ENCODE measurements at places on chromosomes 3 and 15.

GRCh38 chr15:67076147-67076843, 10.9 kb downstream of the SMAD3 start:
- no peak for DNase-seq

DNA sequence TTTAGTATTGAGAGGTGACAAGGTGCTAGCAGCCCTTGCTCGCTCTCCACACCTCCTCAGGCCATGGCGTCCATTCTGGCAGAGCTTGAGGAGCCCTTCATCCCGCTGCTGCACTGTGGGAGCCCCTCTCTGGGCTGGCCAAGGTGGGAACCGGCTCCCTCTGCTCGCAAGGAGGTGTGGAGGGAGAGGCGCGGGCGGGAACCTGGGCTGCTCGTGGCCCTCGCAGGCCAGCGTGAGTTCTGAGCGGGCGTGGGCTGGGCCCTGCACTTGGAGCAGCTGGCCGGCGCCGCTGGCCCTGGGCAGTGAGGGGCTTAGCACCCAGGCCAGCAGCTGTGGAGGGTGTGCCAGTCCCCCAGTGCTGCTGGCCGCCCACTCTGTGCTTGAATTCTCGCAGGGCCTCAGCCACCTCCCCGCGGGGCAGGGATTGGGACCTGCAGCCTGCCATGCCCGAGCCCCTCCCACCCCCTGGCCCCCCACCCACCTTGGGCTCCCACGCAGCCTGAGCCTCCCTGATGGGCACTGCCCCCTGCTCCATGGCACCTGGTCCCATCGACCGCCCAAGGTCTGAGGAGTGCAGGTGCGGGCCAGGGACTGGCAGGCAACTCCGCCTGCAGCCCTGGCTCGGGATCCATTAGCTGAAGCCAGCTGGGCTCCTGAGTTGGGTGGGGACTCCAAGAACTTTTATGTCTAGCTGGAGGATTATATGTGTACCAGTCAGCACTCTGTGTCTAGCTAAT, 785.2 kb downstream of the DIPK2A start:
- DNase-seq = no peak

DNA sequence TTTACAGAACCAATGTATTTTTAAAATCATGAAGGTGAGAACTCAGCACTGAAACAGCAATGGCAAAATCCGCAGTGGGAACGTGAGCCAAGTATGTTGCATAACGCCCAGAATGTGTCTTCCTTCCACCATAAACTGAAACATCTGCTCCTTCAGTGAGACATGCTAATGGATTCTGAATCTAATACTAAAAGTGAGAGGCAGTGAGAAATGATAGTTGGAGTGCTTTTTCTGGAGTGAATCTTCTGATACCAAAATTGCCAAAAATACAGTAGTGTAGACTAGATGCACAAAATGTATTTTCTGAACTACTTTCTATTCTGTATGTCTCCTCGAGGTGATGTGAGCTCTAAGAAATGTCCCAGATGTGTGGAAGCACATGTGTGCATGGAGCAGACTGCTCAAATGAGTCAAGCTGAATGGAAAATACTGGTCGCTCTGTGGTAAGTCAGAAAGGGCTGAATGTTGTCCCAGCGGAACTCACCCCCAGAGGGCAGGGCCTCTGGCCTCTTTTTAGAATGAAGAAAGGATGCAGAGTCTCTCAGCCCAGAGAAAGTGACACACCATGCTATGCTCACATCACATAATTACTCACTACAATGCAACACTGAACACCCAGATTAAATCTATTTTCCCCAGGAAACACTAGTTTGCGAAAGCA, 73.0 kb downstream of the ATP10A start:
- DNase-seq = peak; percentile 78

- DNase-seq = no peak
Measured at GRCh38 chr3:118943597-118943996, 91.0 kb downstream of the IGSF11 start.

DNA sequence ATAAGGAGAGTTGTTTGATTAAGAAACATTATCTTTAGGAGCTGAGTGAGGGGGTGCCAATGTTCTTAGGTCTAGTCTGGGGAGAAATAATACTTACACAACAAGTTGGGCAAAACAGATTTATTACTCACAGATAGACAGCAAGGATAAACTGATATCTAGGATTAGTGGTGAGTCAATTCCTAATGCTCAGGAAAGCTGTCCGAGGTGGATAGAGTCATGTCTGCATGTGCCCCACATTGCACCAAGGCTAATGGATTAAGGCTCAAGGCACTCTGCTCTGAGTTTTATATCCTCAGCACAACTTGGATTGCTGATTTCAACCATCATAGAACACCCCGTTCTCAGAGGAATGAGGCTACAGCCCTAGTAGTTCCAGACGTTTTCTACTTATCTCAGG, 1042.3 kb downstream of the OTOL1 start:
- no peak for DNase-seq

GRCh38 chr3:143786219-143787191, 61.8 kb downstream of the SLC9A9 start:
- DNase-seq = no peak

GRCh38 chr15:79858469-79858868, 38.3 kb downstream of the MTHFS start:
- DNase-seq = no peak

GRCh38 chr3:33019981-33020380, 68.5 kb downstream of the CCR4 start:
- no peak for DNase-seq

- peak; percentile 94 for DNase-seq
Measured at GRCh38 chr3:66407611-66408218, 93.1 kb downstream of the LRIG1 start.

DNA sequence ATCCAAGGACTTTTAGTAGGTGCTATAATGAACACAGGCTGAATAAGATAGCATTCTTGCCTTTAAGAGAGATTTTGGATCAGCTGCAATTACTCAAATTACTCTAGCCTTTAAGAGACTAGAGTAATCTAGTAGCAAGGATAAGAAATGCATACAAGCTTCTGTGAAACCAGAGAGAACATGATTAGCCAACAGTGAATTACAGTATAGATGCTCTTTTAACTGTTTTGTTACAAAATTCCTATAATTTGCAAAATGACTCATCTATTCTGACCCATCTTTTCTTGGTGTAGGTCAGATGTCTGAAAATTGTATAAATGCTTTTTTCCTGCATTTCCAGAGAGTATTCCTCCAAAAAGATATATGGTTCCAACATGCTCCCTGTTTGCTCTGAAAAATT, 66.9 kb downstream of the CEP63 start:
- DNase-seq = no peak

DNA sequence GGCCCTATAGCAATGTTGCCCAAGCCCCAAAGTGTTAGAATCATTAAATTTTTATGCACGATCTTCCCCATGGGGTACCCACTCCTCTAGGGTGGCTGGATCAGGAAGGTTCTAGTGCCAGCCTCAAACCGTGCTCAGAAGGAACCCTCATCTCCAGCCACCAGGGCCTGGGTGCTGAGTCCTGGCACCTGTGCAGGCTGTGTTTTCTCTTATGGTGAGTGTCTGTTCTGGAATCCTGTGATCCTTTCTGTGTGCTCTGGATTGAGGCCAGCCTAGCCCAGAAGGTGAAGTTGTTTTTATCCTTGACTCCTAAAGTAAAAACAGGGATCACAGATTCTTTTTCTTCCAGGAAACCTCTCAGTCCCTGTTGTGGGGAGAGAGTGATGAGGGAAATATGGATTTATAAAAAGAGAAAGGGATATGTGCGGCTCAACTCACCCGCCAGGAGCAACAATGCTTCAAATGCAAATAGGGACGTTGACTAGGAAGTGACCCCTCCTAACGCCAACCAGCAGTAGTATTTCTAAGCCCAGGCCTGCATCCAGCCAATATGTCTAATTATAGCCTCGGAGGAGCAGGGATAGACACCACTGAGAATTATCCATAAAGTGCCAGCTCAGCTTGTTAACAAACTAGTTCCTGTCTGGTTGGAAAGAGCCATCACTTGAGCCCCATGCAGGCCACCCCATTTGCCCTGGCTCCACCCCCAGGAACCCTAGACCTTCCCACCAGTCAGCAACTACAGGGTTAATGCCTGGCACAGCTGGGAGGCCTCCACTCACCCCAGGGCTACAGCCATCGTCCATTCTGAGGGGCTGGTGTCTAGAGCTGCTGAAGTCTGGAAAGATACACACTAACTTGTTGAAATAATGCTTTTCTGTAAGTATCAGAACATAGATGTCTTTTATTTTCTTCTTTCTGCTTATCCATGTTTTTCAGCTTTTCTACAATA, 513.5 kb upstream of the PROK2 start:
- no peak for DNase-seq

DNA sequence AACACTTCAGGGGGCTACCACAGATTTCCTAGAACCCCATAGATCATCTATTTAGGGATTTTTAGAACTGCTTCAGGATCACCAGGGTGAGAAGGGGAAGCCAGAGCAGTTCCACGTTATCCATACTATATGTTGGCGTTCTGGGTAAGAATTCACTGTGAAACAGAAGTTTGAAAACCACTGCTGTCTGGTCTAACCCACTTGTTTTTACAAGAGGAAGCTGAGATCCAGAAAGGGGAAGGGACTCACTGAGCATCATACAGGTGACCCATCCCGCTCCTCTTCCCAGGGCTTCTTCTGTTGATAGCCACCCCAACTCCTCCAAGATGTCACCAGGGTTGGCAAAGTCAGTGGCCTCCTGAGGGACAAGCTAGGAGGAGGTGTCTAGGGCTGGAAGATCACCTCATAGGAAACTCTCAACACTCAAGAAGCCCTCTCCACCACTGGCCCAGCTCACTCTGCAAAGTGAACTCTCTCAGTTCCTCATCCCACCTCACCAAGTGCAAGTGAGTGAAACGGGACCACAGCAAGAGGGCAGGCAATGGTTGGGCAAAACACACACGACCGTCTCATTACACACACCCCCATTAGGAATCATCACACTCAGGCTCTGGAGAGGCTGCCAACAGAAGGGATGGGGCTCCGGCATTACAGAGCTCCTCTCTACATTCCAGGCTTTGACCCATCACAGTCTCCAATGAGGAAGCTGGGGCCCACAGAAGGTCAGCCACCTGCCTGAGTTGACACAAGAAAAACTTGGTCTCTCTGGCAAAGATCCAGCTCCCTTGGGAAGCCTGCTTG, 1.8 kb downstream of the DAPK2 start:
- no peak for DNase-seq

DNA sequence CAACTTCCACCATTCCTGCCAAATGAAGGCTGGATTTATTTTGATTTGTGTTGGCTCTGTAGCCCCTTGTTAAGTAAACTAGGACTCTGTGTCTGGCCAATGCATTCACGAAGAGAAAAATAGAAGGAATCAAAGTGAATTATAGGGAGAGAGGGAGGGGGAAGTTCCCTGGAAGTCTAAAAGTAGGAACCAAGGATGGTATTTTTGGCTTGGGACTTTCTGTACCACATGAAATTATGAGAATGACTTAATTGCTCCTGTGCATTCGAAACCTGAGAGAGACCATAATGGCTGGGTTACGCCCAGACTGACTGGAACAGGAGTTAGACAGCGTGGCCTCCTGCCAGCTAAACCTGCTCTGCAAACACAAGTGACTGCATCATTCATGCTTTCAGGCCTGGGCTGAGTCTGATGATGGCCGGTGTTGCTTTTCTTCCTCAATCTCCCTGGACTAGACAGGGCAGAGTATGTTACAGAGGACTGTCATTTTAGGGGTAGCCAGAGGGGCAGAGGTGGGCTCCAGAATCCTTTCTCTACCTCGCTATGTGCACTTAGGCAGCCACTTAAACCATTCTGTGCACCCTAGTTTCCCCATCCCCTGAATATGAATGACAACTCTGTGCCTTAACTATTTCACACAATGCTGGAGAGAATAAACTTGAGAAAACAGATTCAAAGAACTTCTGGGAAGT, 58.9 kb downstream of the MYO1E start:
- DNase-seq = peak; percentile 87

GRCh38 chr15:64803526-64803925, 21.9 kb downstream of the PIF1 start:
- DNase-seq = no peak

DNA sequence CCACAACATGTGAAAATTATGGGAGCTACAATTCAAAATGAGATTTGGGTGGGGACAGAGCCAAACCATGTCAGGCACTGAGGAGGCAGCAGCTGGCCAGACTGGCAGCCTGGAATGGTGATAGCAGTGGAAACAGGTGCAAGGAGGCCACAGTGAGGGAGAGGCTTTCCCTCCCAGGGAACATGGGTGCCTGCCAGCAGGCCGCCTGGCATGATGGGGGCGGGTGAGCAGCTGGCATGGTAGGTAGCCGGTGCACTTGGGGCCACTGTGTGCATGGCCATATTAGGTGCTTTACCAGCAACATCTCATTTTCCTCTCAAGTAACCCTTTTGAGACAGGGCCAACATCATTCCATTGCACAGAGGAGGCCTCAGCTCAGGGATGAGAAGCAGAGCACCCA, 18.3 kb upstream of the MRPS22 start:
- no peak for DNase-seq

DNA sequence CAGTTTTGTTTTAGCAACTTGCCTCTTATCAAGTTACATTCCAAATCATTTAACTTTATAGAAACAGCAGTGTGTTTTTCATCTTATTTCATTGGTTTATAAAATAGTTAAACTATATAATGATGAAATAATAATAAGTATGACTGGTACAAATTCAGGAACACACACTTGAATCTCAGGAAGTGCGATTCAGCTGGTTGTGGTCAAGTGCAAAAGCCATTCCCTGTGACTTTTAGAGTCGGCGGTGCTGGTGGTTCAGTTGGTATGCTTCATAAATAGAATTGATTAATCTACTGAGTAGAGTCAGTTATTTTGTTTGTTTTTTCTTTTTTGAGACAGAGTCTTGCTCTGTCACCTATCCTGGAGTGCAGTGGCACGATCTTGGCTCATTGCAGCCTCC, 22.7 kb downstream of the SACM1L start:
- DNase-seq = no peak

DNA sequence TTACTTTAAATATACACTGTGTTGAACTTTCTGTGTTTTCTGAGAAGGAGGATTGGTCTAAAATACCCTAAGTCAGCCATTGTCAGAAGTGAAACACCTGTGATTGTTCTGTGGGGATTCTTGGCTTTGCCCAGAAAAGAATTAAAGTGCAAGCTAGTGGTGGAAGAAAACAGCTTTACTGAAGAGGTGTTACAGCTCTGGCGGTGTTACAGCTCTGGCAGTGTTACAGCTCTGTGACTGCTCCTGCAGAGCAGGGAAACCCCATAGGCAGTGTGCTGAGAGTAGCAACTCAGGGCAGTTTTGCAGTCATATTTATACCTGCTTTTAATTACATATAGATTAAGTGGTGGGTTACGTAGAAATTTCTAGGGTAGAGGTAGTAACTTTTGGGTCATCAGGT, 66.6 kb downstream of the C3orf20 start:
- DNase-seq = no peak

DNA sequence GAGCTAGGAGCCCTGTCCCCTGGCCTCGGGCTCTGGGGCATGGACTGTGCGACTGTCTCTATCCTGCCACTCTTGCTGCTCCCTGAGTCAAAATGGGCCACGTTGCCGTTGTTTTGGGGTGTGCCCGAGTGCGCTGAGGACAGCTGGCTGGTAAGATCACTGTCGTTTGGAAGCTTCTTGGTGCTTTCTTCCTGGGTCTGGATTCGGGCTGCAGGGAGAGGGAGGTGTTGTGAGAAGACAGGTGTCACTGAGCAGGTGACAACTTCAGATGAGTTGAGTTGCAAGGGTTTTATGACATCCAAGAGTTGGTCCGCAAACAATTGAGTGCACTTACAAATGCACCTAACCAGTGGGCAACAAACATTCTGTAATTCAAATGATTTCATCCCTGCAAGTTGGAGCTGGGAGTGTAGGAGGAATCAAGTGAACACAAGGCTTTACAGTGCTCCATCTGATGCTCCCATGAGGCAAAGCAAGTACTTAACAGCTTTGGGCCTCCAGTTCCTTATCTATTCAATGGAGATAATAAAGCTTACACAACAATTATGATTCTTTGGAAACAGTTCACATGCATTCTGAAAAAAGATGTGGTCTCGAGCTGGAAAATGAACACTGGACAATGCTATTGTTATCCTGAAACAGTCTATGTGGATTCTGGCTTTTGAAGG, 11.0 kb upstream of the STARD5 start:
- DNase-seq = no peak

Data from lower leg skin (tissue), 4 donors.